Activated CD8-positive, alpha-beta memory T cell treated with anti-CD3 and anti-CD28 coated beads for 1 hour (primary cell): ENCODE measurements at places on chromosomes 7 and 10.

DNA sequence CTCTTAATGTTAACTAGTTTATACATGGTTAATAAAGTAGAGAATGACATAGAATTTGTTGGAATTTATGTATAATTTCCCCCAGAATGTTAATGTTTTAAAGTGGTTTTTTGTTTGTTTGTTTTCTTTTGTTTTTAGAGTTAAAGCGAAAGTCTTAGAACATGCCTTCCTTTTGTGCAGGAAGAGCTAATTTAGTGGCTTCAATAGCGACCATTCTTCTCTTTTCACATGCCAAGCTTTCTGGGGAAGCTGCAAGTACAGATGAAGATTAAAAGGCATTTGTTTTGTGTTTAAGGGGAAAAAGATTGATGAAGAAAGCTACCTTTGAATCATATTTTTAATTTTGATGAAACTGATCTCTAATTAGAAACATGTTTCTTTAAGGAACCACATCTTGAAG lies 256.3 kb upstream of the CSTF2T start:
- no peak for DNase-seq

GRCh38 chr7:137935884-137936508 lies 65.9 kb downstream of the CREB3L2 start:
- DNase-seq = no peak

GRCh38 chr10:128161031-128161430 lies 34.8 kb upstream of the MKI67 start:
- no peak for DNase-seq

DNA sequence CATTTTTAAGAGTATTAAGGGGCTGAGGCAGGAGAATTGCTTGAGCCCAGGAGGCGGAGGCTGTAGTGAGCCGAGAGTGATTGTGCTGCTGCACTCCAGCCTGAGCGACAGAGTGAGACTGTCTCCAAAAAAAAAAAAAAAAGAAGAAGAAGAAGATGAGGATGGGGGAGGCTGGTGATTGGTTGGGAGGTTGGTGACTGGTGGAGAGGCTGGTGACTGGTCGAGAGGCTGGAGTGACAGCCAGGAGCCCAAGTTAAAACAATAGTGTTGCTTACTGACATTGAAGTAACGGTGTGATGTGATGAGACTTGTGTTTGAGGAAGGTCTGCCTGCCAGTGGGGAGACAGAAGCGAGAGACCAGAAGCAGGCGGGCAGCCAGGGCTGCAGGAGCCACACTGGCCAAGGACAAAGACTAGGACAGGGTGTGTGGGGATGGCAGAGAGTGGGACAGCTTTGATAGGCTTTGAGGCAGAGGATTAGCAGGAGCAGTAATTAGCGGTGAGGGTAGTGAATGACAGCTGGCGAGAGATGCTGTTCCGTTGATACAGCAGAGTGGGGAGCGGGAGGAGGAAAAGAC lies 4.9 kb downstream of the SRRT start:
- no peak for DNase-seq

DNA sequence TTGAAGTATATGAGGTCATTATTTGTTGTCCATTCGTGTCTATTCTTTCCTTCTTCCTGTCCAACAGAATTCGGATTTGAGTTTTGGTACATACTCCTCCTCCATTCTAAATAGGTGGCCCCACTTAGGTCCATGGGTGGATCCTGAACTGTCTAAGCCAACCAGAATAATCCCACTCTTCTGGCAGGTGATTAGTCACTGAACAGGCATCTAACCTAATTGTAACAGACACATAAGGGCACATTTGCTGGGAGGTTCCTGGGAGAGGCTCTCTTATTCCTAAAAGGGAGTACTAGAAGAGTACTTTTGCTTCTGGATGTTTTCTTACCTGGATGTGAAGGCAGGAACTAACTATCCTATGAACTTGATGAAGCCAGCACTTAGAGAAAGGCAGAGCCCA lies 16.8 kb downstream of the LRRC72 start:
- DNase-seq = no peak

DNA sequence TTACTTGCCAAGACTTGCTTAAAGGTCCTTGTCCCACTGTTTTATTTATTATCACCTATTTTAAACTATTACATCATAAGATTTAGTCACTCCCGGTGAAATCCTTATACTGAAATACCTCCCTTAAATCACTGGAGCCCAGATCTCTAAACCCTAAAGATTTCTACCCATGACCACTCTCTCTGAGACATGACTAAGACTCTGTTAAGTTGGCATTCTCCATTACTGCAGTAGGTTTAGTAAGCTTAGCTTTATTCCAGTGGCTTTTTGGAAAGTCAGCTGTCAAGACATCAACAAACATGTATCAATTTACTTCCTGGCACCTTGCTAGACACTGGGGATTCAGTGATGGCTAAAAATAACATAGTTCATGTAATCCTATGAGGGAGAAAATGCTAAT lies 874.2 kb downstream of the KCNMA1 start:
- no peak for DNase-seq

DNA sequence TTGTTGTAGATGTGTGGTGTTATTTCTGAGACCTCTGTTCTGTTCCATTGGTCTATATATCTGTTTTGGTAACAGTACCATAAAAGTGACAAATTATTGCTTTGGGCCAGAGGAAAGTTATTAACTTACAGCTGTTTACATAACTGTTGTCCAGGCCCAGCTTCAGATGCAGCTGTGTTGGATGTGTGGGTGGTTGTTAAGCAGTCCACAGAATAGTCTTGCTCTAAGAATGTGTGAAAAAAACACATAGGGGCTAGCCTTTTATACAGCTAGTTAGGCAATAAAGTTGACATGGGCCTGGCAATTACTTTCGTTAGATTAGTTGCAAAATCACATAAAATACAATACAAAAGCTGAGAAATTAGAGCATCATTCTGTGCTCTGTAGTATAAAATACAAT lies 31.9 kb downstream of the DLD start:
- DNase-seq = no peak

GRCh38 chr7:126378642-126379041 lies 874.1 kb downstream of the GRM8 start:
- no peak for DNase-seq

- no peak for DNase-seq
These were observed 88.3 kb downstream of the NRCAM start for GRCh38 chr7:108367946-108368345.

GRCh38 chr10:101414034-101414433 lies 60.1 kb downstream of the BTRC start:
- DNase-seq = no peak

DNA sequence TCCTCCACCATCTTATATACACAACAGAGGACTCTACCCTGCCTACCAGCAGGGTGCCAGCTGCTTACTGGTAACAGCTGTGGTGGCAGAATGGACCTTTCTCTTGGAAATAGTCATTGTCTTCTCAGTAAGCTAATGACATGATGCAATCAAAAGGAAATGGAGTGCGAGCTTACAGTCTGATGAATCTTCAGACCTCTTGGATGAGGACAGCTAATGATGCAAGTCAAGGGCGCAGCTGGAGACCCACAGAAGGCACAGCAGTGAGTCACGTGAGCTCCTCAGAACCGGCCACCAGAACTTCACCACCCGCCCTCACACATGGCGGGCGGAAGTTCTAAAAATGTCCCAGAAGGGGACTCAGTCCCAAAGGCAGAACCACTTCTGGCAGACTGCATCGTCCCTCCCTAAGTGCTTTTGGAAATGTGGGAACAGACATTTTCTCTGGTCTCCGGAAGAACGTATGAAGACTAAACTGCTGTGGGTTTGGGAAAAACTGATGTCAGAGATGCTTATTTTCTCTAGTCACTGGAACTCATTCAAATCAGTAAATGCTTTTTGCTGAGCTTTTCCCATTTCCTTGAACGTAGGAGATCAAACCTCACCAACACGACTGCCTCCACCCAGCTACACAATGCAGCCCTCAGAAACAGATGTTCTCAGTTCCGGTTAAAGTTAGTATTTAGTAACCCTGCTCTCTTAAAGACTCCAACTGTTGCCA lies 96.4 kb downstream of the FAS start:
- DNase-seq = no peak

- peak; percentile 76 for DNase-seq
These were observed at the start of gene INTS15 for GRCh38 chr7:6589829-6590644. Gene INTS15, plus strand, starts transcription at chr7:6590021. Its CDS starts 263 bp downstream, at chr7:6590284.

DNA sequence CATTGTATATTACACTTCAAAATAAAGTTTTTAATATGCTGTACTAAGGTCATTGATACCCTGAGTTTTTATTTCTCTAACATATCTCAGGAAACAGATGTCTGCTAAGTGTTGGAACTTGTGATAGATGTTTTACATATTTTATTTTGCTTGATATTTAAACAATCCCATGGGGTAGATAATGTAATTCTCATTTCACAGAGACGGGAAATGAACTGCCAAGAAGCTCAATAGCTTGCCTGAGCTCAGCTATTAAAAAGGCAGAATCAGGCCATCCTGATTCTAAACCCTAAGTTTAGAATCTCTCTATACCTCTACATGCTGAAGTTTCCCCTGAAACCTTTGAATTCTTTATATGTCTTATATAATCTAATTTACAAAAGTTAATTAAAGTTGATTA lies 126.3 kb downstream of the LRRC18 start:
- no peak for DNase-seq

DNA sequence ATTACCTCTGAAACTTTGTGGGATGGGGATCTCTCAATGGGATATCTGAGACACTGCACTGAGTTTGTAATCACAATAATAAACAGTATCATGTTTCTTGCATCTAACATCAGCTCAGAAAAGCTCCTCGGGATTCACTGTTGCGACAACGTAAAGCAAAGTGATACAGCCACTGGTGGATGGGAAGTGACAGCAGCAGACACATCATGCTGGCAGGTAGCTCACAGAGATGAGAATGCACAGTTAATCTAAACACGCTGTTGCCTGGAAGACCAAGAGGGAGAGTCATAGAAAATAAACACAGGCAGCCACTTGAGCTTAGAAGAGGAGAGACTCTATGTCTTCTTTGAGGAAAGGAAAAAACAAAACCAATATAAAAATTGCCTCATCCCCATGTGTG lies 513.8 kb downstream of the MAGI2 start:
- no peak for DNase-seq

GRCh38 chr10:120098232-120098930 lies 205.9 kb downstream of the SEC23IP start:
- DNase-seq = no peak

- DNase-seq = no peak
These were observed 8.6 kb upstream of the SLC16A9 start for GRCh38 chr10:59718257-59718656.

DNA sequence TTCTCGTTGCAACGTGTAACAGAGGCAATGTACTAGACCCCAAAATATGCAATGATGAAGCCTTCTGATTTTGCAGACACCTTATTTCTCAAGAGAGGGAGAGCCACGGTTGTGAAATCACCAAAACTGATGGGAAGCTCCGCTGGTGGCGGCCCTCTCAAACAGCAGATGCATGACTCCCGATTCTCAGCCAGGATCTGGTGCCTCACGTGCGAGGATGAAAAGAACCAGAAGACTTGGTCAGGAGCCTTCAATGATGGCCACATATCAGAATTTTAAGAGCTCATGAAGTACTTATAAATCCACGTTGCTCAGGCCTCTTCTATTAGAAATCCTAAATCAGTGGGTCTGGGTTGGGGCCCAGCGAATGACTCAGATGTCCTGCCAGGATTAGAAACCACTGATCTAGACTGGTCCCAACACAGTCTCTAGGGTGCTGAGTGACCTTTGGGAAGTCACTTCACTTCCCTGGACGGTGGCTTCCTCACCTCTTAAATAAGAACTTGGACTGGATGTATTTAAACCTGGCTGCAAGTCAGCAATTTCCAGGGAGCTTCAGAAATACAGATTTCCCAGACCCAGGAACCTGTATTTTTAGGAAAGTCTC lies 41.9 kb upstream of the FAM180A start:
- DNase-seq = no peak

GRCh38 chr7:108294595-108294994 lies 161.6 kb downstream of the NRCAM start:
- no peak for DNase-seq

DNA sequence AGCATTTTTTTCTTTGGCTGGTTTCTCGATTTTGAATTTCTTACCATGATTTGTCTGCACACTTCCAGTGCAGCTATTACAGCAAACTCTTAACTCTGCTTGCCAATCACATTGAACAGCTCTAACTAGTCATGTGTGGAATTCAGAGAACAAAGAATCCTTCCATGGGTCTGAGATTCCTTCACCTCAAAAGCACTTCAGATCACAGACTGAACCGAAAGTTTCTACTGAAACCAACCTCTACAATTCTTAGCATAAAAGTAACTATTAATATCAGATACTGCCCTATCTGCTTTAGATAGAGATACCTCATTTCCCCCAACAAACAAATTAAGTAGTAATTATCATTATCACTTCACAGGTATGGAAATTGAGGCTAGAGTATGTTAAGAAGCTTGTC lies 56.5 kb upstream of the SP4 start:
- DNase-seq = no peak

DNA sequence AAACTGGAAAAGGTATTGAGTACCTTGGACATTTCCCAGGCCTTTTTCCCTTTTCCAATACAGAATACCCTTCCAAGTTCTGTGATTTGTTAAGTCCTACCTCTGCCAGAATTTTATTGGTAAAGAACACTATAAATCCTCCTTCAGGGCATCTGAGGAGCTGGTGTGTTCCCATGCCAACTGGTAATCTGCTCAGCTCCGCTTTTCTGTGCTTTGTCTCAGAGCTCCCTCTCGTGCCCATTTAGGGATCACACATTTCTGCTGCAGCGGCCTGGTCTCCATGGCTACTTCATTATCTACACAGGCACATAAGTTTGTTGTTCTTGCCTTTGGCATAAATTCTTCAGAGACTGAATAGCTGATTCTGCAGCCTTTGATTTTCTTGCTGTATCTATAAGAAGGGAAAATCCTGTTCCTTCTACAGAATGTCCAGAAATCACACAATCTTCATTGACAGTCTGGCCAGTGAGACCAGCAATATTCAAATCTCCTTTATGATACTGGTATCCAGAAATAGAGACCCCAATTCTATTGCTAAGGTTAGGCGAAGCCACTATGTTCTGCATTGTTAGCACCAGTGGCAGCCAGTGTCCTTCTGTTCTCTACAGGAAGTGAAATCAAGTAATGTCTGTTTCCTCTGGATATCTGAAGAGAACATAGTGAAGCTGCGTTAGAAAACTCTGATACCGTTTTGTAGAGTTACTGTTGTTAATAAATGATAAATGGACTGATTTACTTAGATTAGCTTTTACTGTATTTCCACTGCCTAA lies 51.9 kb downstream of the DENND11 start:
- no peak for DNase-seq

DNA sequence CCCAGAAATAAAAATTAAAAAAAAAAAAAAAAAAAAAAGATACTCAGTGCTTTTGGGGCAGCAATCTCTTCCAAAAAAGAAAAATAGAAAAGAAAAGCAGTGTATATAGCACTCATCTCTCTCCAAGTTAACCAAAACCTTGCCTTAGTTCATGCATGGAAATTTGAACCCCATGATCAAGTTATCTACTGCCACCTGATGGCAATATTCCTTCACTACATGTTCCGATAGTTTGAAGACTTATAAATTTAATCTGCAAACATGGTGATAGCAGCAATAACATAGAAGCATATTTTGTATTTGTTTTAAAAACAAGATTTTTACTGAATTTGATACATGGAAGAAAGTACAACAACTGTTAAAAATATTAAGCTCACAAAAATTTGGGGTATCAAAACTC lies 48.6 kb upstream of the SLIT1 start:
- DNase-seq = no peak

GRCh38 chr7:101820703-101821102 lies 3.3 kb downstream of the CUX1 start:
- no peak for DNase-seq
